ENCODE measurements at places on chromosomes 12 and 14.
A peak's percentile ranks its signal among the peaks of the same experiment; 100 is the strongest.

- peak; percentile 33 for DNase-seq
Measured at GRCh38 chr12:71183018-71183417, 25.2 kb upstream of the TSPAN8 start.

- DNase-seq, result no peak
Measured at GRCh38 chr12:57609101-57609780, 2.0 kb upstream of the ARHGEF25 start.

DNA sequence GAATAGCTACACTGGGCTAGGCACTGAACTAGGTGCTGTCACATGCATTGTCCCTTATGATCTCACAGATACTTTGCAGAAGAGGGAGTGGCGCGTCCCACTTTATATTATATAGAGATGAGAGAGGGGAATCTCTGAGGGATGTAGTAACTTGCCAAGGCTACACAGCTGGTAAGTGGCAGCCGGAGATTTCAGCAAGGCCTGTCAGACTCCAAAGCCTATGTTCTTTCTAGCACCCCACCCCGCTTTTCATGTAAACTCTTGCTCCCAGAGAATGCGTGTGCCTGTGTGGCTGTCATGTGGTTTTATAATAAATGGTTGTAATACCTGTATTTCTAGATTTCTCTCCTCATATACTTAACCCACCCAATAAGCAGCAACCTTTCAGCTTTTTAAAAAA lies 39.1 kb downstream of the WDR20 start:
- DNase-seq, result no peak

GRCh38 chr12:26499979-26500640 lies 304.7 kb downstream of the SSPN start:
- no peak for DNase-seq

DNA sequence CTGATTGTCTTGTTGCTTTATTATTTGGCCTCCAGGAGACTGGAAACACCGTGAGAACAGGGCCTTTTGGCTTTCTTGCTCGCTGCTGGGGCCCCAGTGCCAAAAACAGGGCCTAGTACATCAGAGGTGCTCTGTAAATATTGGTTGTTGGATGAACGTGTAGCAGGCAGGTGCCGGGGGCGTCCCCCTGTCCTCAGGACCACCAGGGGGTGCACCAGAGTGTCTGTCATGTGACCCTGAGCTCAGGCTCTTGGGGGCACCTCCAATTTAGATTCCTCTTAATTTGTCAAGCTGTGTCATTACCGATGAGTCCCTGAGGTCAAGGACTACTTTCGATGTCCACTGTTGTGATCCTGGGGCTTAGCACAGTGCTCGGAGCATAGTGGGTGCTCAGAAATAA lies 87.1 kb downstream of the ACACB start:
- DNase-seq, result no peak

DNA sequence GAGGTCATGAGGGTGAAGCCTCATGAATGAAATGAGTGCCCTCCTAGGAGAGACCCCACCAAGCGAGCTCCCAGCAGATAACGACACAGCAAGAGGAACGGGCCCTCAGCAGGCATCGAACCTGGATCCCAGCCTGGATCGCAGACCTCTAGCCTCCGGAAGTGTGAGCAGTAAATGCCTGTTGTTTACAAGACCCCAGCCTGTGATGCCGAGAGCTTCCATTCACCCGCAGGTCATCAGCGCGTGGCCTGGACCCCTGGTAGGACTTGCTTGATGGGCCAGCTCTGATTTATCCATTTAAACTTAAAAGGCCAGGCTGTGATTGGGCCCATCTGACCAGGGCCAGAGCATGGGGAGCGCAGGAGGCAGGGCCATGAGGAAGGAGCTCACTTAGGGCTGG lies 7.0 kb downstream of the TMEM179 start:
- no peak for DNase-seq

GRCh38 chr14:100446572-100446971 lies 123.4 kb downstream of the SLC25A47 start:
- no peak for DNase-seq

DNA sequence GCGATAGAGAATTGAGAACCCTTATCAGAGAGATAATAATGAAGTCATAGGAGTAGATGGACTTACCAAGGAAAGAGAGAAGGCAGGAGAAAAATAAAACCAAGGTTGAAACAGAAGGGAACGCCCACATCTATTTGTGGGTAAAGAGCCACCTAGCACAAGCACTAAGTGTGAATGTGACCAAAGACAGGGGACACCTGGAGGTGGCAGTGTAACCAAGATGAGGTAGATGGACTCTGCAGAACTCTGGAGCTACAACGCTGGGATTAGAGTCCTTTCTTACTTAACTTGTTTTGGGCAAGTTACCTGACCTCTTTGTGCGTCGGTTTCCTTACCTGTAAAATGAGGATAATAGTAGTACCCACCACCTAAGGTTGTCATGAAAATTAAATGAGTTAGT lies 101.9 kb downstream of the SLC5A8 start:
- no peak for DNase-seq

GRCh38 chr14:94021416-94022157 lies 4.6 kb upstream of the OTUB2 start:
- no peak for DNase-seq

- DNase-seq, result no peak
Measured at GRCh38 chr14:102554821-102555819, 37.3 kb upstream of the RCOR1 start.

- no peak for DNase-seq
Measured at GRCh38 chr12:60710246-60710645, 1114.4 kb downstream of the SLC16A7 start.

- peak; percentile 46 for DNase-seq
Measured at GRCh38 chr12:52223406-52224039, 9.5 kb upstream of the KRT7 start.

- DNase-seq, result no peak
Measured at GRCh38 chr14:49982082-49982481, 89.2 kb downstream of the ARF6 start.

DNA sequence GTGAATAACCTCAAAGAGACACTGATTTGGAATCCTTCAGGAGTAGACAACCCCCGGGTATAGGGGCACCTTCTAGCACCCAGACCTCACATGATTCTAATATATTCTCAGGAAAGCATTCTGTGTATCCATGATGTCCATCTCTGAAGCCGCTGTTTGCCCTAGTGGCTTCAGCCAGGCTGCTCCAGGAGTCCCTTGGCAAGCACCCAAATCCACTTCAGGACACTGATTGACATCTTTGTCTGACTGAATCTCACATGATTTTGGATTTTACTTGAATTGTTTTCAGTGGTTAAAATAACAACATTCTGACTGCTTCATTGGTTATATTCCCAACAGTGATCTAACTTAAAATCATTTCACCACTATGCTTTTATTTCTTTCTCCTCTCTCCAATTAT lies 390.5 kb upstream of the CLEC14A start:
- no peak for DNase-seq

DNA sequence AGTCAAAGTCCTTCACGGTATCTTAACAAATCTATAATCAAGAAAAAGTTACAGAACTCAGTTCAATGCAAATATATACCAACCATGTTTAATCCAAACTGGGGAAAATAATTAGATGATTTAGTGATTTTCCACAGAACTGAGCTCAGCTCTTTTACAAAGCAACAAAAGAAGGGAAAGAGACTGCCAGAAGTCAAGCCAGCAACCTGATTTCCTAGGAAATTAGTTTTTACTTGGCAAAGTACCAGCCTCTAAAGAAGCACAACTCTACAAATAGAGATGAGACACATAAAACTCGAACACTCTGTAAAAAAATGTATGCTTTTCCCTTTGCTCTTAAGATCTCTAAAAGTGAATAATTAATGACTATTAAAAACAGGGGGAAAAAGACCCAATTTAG lies 19.4 kb downstream of the NUMB start:
- no peak for DNase-seq
